ENCODE measurements at places on chromosomes 7 and 10.
A peak's percentile ranks its signal among the peaks of the same experiment; 100 is the strongest.

- peaks cover 7% of the 10 kb centered on the region for H3K27me3 ChIP-seq
- no peak overlapping the region for H3K27ac ChIP-seq
- DNase-seq, result no peak
- H3K4me1 ChIP-seq, result no peaks in the 10 kb centered on the region
- H3K4me3 ChIP-seq, result no peak overlapping the region
- H3K36me3 ChIP-seq, result no peaks in the 10 kb centered on the region
Measured at GRCh38 chr10:114623155-114623554, 34.9 kb downstream of the ABLIM1 start.

DNA sequence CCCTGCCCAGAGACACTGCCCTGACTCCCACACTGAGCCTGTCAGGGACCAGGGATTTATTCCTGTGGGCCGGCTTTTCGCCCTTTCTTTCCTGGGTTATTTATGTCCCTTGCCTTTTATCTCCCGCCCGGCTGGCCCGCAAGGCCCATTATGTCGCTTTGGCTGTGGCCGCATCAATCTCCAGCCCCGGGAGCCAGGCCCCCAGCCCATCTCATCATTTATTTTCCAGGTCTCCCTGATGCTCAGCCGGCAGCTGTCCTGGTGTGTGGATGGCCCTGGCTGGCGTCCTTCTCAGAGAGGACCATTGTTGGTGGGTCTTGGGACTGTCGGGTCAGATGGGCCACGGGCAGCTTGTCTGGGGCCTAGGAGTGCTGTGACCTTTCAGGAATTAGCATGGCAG lies 82.3 kb downstream of the FAM241B start:
- no peaks in the 10 kb centered on the region for H3K4me1 ChIP-seq
- no peak overlapping the region for H3K4me3 ChIP-seq
- no peak overlapping the region for H3K27ac ChIP-seq
- H3K36me3 ChIP-seq, result no peaks in the 10 kb centered on the region
- DNase-seq, result no peak

- peaks cover 68% of the 10 kb centered on the region for H3K4me1 ChIP-seq
- no peaks in the 10 kb centered on the region for H3K27me3 ChIP-seq
- peak overlapping the region; percentile 46 for H3K4me3 ChIP-seq
- peak overlapping the region; percentile 97 for H3K27ac ChIP-seq
- H3K36me3 ChIP-seq, result no peaks in the 10 kb centered on the region
Measured at GRCh38 chr10:3829156-3830050, 44.4 kb upstream of the KLF6 start.

GRCh38 chr10:14024329-14025202 lies 306.2 kb downstream of the FRMD4A start:
- H3K36me3 ChIP-seq, result no peaks in the 10 kb centered on the region
- DNase-seq, result no peak
- H3K27ac ChIP-seq, result no peak overlapping the region
- H3K4me1 ChIP-seq, result peaks cover 19% of the 10 kb centered on the region
- H3K27me3 ChIP-seq, result peaks cover 28% of the 10 kb centered on the region

- peaks cover 58% of the 10 kb centered on the region for H3K4me1 ChIP-seq
- peak overlapping the region; percentile 95 for H3K27ac ChIP-seq
- H3K4me3 ChIP-seq, result peak overlapping the region; percentile 92
- peaks cover 51% of the 10 kb centered on the region for H3K36me3 ChIP-seq
- DNase-seq, result no peak
- H3K27me3 ChIP-seq, result no peaks in the 10 kb centered on the region
Measured at GRCh38 chr10:30436671-30437030, 2.7 kb downstream of the MAP3K8 start.

GRCh38 chr10:103569896-103570295 lies 76.4 kb downstream of the NEURL1 start:
- no peaks in the 10 kb centered on the region for H3K4me1 ChIP-seq
- H3K27ac ChIP-seq, result no peak overlapping the region
- no peaks in the 10 kb centered on the region for H3K27me3 ChIP-seq
- DNase-seq, result no peak
- H3K4me3 ChIP-seq, result no peak overlapping the region
- H3K36me3 ChIP-seq, result no peaks in the 10 kb centered on the region

- peaks cover 24% of the 10 kb centered on the region for H3K36me3 ChIP-seq
- DNase-seq, result no peak
- peaks cover 25% of the 10 kb centered on the region for H3K4me1 ChIP-seq
- no peaks in the 10 kb centered on the region for H3K27me3 ChIP-seq
- H3K27ac ChIP-seq, result no peak overlapping the region
- H3K4me3 ChIP-seq, result no peak overlapping the region
Measured at GRCh38 chr10:72170263-72170662, 45.5 kb upstream of the ANAPC16 start.

- DNase-seq, result no peak
- H3K4me3 ChIP-seq, result no peak overlapping the region
- no peaks in the 10 kb centered on the region for H3K36me3 ChIP-seq
- H3K4me1 ChIP-seq, result no peaks in the 10 kb centered on the region
- H3K27ac ChIP-seq, result no peak overlapping the region
Measured at GRCh38 chr7:74012842-74013249, 15.1 kb upstream of the ELN start.

- no peaks in the 10 kb centered on the region for H3K27me3 ChIP-seq
- DNase-seq, result no peak
- no peaks in the 10 kb centered on the region for H3K4me1 ChIP-seq
- H3K27ac ChIP-seq, result no peak overlapping the region
- H3K36me3 ChIP-seq, result no peaks in the 10 kb centered on the region
- no peak overlapping the region for H3K4me3 ChIP-seq
Measured at GRCh38 chr10:81848514-81848913, 26.5 kb upstream of the NRG3 start.

- peaks cover 11% of the 10 kb centered on the region for H3K27me3 ChIP-seq
- no peak overlapping the region for H3K4me3 ChIP-seq
- no peaks in the 10 kb centered on the region for H3K36me3 ChIP-seq
- no peak overlapping the region for H3K27ac ChIP-seq
- DNase-seq, result no peak
Measured at GRCh38 chr10:103814626-103815370, 40.6 kb downstream of the SH3PXD2A start.

DNA sequence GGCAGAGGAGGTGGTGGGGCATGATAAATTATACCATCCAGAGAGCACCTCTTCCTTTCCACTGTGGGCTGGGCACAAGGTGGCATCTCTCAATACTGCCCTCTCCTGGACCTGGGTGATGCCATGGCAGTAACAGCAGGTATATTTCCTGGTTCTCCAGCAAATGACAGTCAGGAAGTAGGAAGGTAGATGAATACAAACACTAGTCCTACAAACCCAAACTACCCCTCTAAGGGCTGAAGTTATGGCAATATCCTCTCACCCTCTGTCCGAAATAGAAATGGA lies 1004.9 kb downstream of the KCNMA1 start:
- H3K4me1 ChIP-seq, result no peaks in the 10 kb centered on the region
- H3K36me3 ChIP-seq, result no peaks in the 10 kb centered on the region
- H3K27ac ChIP-seq, result no peak overlapping the region
- no peak overlapping the region for H3K4me3 ChIP-seq
- no peaks in the 10 kb centered on the region for H3K27me3 ChIP-seq
- no peak for DNase-seq

Measured in activated T-cell treated with anti-CD3 and anti-CD28 coated beads, Interleukin-2, amount 50 U/mL, for 24 hours (primary cell).